ENCODE measurements at places on chromosomes 5 and 9. TPM values are rescaled to one million over a fixed set of nuclear protein-coding genes. Genes with fewer than 3 reads are reported as not detected.

The GAPT gene
- total RNA-seq = 0.27 TPM

GRCh38 chr5:41716382-41716781 lies 153.8 kb downstream of the OXCT1 start:
- DNase-seq = no peak

DNA sequence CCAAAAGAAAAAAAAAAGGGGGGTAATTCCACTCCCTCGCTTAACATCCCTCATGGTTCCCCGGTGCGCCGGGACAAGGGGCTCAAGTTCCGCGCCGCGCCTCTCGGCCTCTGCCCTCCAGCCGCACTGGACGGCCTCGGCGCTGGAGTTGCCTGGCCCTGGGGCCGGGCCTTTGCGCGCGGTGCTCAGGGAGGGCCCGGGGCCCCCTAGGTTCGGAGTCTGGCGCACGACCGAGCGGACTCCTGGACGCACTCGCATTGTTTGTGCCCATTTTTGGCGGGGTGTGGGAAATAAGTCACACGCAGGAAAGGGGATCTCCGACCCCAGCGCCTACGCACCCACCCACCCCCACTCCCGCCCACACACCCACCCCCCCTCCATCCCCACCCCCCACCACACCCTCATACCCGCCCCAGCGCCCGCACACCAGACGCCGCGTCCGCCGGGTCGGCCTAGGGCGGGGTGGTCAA lies 381 bp downstream of the MED22 start:
- peak; percentile 32 for DNase-seq

- DNase-seq = no peak
These were observed 6.6 kb downstream of the SMARCA2 start for GRCh38 chr9:2021731-2022130.

The GRM6 gene
- not detected for total RNA-seq

The TRIM36 gene
- total RNA-seq = 2.7 TPM

The ZFP37 gene
- 4.6 TPM for total RNA-seq

GRCh38 chr5:6652025-6652424 lies 18.8 kb downstream of the SRD5A1 start:
- DNase-seq = no peak

- peak; percentile 49 for DNase-seq
These were observed 146.8 kb downstream of the PIK3R1 start for GRCh38 chr5:68362331-68362730.

GRCh38 chr5:133744960-133745308 lies 132.6 kb upstream of the FSTL4 start:
- DNase-seq = no peak

- no peak for DNase-seq
These were observed 17.1 kb downstream of the GKAP1 start for GRCh38 chr9:83800236-83801033.

- DNase-seq = peak; percentile 30
These were observed 1.6 kb downstream of the ZNF462 start for GRCh38 chr9:106864373-106865143.

The IPO11 gene
- 34.0 TPM for total RNA-seq

DNA sequence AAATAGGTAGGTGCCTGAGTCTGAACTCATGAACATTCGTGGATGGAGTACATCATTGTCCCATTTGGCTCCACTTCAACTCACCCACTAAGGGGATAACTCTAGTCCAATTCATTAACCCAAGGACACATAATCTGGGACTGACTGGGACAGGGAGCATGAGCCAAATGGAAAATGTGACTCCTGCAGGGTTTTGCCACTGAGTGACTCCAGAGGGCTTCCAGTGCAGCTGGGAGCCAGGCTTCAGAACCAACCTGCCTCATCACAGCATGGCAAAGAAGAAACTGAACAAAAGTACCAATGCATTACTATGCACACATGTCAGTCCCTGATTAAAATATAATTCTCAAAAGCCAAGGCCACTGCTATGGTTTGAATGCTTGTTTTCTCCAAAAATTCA lies 159.7 kb upstream of the SNX2 start:
- no peak for DNase-seq

The CNTFR gene
- 13.9 TPM for total RNA-seq

The SYNPO gene
- 13.5 TPM for total RNA-seq

DNA sequence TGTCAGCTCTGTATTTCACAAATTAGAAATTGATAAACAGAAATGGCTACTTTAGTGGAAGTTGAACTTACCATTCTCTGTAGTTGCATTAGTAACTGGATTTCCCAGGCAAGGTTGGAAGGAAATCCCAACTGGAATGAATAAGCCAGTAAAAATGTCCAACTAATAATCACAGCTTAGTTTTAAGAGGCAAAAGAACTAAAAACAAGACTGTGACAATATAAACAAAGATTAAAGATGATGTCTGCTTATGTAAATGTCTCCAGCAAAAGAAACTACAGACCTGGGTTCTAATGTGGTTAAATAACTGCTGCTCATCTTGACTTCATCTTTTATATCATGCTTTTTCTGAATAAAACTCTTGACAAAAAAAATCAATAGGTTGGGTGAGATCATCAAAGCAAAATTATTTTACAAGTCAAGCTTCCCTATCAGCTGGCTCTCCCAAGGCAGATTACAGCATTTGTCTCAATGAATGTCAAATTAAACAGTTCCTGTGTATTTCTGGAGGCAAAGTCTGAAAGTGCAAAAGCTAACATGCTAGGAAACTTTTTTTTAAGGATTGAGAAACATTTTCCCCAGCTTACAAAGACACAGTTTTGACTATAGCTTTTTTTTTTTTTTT lies 62.3 kb upstream of the HMHB1 start:
- no peak for DNase-seq

DNA sequence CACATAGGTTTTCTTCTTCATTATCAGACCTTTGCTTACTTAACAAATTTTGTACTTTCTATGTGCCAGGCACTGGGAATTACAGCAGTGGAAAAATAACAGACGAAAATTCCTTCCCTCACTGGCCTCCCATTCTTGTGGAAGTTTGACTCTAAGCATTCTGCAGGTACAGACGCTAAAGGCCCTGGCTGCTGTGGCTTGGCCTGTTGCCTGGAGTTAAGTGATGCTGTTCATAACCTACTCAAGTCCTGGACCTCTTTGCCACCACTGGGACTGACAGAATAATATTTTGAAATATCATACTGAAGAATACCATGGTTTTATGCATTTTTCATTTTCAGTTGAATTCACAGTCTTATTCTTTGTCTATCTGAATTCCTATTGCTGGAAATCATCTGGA lies 97.3 kb upstream of the SPATA31C2 start:
- no peak for DNase-seq

The IL17B gene
- total RNA-seq = not detected

The OR1Q1 gene
- total RNA-seq = not detected

GRCh38 chr5:59051951-59052350 lies 469.1 kb downstream of the RAB3C start:
- DNase-seq = no peak

Data from thyroid gland (tissue), 4 donors.